ENCODE measurements at places on chromosomes 7 and 10.

DNA sequence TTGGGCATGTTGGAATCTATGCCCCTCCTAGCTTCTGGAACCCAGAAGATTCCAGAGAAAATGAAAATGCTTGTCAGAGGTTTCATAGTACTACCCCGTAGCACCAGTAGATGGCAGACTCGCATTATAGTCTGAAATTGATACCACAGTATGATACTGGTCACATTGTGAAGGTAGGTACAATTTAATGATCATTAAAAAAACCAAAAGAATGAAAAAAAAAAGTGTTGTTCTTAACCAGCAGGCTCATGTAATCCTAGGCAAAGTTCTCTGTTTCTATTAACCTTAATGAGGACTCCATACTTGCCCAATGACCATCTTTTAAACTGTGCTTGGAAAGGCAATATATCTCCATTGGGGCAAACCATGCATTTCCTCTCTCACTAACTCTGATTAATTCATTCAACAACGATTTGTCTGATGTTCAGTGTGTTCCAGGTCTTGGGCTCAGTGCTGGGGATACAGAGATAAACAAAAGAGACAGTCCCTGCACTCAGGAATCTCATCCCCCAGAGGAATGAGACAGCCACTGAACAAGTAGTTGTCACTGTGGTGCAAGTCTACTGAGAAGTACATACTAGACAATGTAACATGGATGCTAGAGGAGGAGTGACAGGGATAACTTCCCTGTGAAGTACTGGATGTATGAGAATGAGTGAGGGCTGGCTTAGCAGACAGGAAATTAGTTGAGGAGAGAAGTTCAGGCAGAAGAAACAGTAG, 223.5 kb upstream of the PHYHIPL start:
- DNase-seq = peak; percentile 40

GRCh38 chr7:121062671-121063279, 74.3 kb downstream of the CPED1 start:
- DNase-seq = no peak

- no peak for DNase-seq
Measured at GRCh38 chr7:151662251-151662826, 142.6 kb upstream of the RHEB start.

DNA sequence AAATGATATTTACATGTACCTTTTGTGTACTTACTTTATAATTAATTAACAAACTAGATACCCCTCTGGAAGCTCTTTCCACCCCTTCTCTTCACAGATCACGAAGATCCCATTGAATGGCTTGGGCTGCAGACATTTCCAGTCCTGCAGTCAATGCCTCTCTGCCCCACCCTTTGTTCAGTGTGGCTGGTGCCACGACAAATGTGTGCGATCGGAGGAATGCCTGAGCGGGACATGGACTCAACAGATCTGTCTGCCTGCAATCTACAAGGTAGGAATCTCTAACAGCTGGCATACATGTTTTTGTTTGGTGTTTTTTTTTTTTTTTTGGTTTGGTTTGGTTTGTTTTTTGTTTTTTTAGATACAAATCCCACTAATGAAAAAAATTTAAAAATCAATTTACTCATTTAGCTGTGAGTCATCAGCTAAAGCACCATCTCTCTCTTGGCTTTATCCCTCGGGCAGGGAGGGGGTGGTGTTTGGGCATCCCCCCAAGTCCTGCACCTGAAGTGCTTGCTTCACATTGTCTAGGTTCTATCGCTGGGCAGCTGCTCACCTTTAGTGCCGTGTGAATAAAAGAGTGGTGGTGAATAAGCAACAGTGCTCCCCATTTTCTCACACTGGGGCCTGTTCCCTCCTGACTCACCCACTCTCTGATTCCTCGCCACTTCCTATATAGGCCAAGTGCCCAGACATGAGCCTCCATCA, 68.9 kb downstream of the MET start:
- no peak for DNase-seq

GRCh38 chr10:9437131-9437530, 1382.6 kb downstream of the GATA3 start:
- DNase-seq = no peak

- DNase-seq = no peak
Measured at GRCh38 chr10:110522365-110522988, 24.8 kb downstream of the DUSP5 start.

DNA sequence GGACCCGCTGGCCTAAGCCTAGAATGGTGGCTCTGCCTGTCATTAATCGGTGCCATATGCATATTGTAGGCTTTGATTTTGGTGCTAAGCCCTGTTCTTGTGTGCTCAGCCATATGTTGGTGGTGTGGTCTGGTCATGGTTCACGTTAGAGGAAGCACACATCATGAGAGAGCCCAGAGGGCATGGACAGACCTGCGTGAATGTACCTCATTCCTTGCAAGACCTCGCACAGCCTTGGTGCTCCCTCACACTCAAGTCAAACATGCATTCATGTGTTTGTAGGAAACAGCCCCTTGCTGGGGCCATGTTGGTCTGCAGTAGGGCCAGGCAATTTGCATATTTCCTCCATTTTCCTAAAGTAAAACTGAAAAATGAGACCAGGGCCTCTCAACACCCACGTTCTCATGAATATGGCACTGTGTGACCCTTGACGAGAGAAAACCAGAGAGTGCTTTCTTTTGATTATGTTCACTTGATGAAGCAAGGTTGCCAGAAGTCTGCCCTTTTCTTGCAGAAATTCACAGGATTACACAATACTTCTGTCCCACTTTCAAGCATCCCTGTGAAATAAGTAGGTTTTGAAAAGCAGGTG, 268.7 kb downstream of the CELF2 start:
- DNase-seq = no peak

DNA sequence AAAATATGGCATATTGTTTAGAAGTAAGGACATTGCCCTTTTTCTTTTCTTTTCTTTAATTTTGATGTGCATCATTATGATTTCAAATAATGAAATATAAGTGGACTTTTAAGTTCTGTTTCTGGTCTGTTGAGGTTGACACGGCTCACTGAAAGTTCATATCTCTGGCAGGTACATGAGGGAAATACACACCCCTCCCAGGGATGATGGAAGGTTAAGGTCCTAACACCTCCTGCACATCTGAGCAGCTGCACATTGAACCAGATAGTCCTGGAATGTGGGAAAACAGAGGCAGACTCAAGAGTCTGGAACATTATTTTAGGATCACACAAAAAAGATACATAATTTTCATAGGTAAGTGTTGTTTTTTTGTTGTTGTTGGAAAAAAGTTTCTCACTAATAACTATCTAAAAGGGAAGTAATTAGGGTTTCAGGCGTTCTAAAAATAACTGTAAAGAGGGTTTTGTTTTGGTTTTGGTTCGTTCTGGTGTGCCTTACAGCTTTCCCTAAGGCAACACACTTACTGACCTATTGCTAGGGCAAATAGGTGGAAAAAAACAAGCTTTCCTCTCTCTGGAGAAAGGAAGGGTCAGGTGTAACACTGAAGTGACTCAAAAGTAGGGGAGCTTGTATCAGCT, 201.2 kb upstream of the PRKCQ start:
- no peak for DNase-seq

GRCh38 chr7:49346195-49346899, 422.0 kb downstream of the CDC14C start:
- DNase-seq = no peak

DNA sequence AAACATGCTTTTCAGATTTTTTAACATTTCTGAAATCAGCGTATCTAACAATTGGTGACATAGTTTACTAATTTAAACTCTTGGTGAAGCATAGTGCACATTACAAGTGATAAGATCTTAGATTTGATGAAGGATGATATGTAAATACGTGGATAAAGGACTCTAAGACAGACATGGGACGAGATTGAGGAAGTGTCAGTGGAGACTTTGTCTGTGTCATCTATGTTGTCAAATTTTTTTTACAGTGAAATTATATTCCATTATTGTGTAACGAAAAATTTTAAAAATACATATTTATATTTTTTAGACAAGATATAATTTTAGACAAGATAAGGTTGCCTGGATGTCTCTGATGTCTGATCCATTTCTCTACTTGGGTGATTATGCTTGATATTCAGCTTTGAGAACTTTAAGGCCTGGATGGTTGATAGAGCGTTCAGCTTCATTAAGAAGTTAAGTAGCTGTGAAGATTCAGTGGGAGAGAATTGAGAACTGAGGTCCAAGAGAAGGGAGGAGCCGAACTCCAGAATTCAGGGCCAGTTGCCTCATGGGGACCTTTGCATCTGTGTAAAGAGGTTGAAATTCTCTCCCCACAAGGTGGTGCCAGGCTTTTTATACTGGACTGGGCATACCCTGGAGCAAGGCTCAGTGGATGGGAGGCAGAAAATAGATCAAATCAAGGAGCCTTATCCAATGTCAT, 62.7 kb downstream of the KAT6B start:
- DNase-seq = no peak

- DNase-seq = no peak
Measured at GRCh38 chr7:891805-892204, 15.5 kb downstream of the GET4 start.

DNA sequence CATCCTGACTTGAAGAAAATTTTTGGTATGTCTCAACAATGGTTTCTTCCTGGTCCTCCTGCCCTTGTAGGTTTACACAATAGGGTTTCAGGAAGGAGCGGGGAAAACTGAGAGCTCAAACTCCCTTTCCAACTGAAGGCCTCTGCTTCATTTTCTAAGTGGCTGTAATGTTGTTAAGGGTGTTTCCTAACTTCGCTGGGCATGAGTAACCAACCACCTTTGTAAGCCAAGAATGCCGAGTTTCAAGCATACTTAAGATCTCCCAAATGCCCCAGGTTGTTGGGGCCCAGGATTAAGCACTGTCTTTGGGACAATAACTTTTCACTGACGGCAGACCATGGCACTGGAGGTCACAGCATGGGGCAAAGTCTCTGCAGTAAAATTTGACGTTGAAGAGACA, 33.6 kb upstream of the DRGX start:
- DNase-seq = no peak

DNA sequence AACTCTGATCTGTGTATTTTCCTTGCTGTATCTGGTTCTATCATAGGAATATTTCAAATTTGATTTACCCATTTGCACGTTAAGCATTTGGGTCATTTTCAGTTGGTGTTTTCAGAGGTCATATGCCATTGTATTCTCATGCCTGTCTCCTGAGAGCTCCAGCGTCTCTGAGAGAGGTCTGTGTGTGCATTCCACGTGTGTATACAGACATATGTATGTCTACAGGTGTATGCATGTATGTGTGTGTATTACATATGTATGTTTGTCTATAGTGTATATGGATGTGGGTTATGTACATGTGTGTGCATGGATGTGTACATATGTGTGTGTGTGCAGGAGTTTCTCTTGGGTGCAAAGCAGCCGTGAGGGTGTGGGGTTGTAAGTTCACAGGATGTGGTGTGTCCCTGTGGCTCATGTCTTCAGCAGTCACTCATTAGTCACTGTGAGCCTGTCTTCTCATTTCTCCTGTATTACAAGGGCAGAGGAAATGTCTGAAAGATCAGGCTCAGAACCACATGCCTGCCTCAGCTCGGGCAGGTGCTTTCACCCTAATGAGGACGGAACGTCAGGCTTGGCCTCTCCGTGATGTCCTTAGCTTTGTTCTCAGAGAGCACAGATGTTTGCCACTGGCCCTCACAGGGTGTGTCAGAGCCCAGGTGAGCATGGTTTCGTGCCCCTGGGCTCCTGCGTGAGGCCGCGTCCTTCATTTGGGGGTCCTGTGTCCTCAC, 101.6 kb downstream of the NKX6-2 start:
- no peak for DNase-seq

- DNase-seq = no peak
Measured at GRCh38 chr10:89502549-89502948, 32.8 kb downstream of the SLC16A12 start.

DNA sequence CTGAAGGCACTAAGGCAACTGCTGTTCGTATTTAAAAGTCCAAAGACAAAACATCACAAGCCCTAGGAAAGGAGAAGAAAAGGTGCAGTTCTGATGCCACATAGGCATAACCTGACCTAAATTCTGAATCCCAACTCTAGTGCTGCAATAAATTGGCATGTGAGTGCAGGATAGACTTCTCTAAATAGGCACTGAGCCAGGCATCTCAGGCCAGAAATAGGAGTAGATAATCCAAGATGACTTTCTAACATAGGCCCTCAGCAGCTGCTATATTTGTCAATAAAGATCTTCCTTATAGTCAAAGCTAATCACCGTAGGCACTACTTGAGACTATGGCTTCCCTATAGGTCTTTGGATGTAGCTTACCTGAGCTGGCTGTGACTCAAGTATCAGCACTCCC, 1163.8 kb downstream of the SORCS1 start:
- no peak for DNase-seq

GRCh38 chr7:107638594-107638993, 22.0 kb upstream of the SLC26A4 start:
- DNase-seq = no peak

DNA sequence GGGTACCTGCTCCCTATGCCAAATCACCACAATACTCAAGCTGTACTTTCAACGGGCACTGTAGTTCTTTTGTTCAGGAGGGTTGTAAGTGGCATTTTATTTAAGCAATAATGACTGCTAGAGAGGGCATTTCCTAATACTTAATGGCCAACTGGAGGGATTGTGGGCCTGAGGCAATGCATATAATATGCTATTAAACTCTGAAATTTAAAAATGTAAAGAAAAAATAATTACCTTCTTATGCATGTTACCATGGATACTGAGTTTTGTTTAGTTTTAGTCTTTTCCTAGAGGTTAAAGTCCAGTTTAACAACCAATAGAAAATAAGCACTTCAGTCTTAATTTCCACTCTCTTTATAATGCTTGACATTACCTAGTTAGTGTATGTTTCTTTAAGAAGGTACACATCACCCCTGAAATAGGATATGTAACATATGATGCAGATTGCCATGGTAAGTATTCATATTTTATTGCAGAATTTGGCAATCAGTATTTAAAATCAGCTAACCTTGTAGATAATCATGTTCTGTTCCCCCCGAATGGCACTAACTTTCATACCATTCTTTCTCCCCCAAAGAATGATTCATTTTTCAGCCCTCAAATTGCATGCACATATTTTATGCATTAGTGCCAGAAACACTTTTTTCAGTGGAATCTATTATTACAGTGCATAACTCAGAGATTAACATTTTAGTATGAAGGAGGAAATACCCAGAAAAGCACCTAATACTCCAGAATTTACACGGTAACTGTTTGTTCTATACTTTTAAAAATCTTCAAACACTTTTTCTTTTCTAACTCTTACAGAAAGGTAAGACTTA, 90.3 kb upstream of the ZNF438 start:
- no peak for DNase-seq

DNA sequence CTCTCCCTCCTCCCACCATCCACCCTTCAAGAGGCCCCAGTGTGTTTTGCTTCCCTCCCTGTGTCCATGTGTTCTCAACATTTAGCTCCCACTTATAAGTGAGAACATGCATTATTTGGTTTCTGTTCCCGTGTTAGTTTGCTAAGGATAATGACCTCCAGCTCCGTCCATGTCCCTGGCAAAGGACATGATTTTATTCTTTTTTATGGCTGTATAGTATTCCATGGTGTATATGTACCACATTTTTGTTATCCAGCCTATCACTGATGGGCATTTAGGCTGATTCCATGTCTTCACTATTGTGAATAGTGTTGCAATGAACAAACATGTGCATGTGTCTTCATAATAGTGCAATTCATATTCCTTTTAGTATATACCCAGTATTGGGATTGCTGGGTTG, 79.7 kb downstream of the MRPL32 start:
- DNase-seq = no peak

Data from HEK293T (cell line).